ENCODE measurements at places on chromosomes 11 and 22.

DNA sequence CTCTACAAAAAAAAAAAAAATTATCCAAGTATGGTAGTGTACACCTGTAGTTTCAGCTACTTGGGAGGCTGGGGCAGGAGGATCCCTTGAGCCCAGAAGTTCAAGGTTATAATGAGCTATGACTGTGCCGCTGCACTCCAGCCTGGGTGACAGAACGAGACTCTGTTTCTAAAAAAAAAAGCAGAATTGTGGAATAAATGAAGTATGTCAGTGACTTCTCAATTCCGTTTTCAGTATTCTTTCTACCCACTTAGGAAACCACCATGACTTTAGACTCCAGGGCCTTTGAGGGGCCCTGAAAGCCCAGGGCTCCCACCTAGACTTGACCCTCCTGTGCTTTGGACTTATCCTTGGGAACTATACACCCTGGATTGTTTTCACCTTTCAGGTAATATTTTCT lies 6.5 kb upstream of the NUP160 start:
- no peak for DNase-seq

GRCh38 chr11:22084056-22084455 lies 108.8 kb upstream of the ANO5 start:
- peak; percentile 7 for DNase-seq

DNA sequence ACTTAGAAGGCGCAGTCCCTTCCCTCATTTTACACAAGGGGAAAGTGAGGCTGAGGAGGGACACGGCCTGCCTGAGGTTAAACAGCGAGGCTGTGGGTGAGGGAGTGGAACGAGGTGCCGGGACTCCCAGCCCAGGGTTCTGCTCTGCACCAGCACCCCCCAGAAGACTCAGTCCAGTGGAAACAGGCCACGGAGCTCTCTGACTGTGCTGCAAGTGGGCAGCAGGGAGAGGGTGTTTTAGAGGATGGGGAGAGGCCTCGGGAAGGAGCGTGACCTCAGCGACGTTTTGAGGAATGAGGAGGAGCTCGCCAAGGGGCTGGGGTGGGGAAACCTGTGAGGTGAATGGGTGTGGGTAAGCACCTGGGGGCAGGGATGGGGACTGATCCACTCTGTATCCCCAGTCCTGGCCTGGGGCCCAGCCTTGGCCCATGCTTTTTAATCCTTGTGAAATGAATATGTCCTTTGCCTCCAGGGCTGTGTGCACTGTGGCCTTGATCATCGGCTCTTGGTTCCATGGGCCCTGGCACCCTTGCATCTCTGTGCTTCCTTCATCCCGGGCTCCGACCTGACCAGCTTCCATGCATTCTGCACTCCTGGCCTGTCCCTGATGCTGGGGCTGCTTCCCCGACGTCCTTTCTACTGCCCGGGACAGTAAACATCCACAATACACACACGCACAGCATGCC lies 44.2 kb downstream of the SHISAL1 start:
- DNase-seq: no peak

GRCh38 chr22:50522806-50523438 lies 2.5 kb downstream of the SCO2 start:
- DNase-seq: no peak

DNA sequence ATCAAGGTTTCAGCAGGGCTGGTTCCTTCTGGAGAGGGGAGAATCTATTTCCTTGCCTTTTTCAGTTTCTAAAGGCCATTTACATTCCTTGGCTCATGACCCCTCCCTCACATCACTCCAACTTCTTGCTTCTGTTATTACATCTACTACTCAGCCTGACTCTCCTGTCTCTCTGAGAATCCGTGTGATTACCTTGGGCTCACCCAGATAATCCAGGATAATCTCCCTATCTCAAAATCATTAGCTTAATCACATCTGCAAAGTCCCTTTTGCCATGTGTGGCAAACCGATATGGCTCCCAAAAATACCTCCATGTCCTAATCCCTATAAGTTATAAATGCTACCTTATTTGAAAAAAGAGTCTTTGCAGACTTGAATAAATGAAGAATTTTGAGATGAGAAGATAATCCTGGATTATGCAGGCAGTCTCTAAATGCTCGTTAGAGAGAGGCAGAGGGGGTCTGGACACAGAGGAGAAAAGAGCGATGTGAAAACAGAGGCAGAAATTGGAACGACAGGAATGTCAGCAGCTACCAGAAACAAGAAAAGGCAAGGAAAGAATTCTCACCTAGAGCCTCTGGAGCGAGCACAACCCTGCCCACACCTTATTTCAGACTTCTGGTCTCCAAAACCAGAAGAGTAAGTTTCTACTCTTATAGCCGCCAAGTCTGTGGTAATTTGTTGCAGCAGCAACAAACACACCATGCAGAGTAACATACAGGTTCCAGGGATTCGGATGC lies 23.6 kb upstream of the ARHGAP32 start:
- DNase-seq: peak; percentile 57

DNA sequence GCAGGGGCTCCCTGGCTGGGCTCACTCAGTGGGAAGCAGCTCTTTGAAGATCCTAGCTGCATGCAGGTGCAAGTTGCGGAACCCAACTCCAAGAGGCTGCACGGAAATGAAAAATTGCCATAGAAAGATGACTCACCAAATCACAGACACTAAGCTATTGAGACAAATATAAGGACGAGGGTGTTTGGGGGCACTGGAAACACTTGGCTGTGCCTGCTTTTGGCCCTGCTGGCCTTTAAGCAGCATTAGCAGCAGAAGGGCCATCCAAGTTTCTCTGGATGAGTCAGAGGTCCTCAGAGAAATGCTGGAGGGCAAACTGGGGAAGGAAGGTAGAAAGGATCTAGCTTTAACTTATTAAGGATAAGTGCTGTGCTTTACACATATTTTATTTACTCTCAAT lies 282.3 kb downstream of the KIRREL3 start:
- DNase-seq: peak; percentile 31

DNA sequence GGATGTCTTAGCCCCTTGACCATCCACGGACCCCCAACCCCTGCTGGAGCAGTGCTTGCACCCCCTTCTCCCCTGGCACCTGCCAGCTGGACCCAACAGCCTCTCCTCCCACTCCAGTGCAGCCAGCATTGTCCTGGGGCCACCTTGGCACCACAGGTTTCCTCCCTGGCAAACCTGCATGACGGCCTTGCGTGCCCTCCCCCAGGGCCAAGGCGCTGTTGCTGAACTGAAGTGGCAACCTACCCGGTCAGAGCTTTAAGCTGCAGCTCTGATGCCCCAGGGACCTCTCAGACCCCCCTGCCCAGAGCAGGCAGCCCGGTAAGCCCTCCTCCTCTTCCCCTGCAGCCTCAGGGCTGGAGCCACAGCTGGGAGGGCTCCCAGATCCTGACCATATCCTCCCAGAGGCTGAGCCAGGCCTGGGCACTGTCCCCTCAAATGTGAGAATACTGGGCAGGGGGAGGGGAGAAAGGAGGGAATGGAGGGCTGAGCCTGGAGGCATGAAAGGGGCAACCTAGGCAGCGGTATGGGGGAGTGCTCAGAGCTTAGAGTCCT lies 1.8 kb upstream of the LRRC75B start:
- DNase-seq: no peak

DNA sequence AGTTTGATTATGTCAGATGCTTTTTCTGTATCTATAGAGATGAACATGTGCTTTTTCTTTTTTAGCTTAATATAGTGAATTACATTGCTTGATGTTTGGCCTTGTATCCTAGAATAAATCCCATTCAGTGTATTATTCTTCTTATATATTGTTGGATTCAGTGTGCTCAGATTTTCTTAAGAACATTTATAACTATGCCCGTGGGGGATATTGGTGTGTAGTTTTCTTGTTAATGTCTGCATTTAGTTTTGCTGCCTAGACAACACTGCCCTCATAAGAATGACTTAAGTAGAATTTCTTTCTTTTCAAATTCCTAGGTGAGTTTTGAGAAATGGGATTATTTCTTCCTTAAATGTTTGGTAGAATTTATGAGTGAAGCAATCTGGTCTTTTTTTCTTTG lies 98.5 kb downstream of the TMEM135 start:
- no peak for DNase-seq

DNA sequence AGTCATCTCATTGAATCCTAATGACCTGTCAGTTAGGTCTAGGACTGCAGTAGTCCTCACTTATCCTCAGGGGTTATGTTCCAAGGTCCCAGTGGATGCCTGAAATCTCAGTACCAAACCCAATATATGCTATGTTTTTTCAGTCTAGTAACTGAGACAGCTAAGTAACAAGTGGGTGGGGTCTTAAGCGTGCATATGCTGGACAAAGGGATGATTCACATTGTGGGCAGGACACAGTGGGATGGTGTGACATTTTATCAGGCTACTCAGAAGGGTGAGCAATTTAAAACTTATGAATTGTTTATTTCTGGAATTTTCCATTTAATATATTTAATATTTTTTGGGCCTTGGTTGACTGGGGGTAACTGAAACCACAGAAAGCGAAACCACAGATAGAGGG lies 29.0 kb downstream of the DDX10 start:
- DNase-seq: peak; percentile 21

DNA sequence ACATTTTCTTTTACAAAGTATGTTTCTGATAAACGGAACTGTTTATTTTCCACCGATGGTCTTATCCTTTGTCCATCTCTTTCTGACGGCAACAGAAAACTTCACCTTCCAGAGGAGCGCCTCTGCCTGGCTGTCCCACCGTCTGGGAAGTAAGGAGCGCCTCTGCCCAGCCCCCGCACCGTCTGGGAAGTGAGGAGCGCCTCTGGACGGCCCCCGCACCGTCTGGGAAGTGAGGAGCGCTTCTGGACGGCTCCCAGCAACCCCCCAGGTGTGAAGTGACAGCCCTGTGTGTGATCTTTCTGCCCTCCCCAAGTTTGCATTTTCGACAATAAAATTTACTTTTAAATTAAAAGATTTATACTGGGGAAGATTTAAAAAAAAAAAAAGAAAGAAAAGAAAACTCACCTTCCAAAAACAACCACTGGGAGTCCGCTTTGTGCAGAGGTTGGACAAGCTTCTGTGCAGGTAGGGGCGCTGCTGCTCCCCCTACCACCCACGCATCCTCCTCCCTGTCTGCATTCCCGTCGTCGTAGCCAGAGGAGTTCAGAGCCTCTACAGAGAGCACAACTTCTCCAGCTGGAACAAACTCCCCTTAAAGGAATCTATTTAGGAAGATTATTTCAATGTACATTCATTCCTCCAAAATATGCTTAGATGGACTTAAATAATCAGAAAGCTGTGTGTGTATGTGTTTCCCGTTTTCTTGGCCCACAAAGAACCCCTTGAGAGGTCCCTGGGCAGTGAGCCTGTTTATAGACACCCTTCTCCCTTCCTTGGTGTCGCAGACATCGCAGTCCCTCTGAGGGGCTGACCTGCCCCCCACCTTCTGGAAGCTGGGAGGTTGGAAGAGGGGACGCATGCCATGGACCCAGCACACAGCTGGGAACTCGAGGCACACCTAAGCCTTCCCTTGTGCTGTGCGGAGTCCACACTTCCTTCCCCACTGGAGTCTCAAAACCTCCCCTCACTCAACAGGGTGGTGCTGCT lies 849 bp upstream of the APOBEC3B start:
- no peak for DNase-seq

DNA sequence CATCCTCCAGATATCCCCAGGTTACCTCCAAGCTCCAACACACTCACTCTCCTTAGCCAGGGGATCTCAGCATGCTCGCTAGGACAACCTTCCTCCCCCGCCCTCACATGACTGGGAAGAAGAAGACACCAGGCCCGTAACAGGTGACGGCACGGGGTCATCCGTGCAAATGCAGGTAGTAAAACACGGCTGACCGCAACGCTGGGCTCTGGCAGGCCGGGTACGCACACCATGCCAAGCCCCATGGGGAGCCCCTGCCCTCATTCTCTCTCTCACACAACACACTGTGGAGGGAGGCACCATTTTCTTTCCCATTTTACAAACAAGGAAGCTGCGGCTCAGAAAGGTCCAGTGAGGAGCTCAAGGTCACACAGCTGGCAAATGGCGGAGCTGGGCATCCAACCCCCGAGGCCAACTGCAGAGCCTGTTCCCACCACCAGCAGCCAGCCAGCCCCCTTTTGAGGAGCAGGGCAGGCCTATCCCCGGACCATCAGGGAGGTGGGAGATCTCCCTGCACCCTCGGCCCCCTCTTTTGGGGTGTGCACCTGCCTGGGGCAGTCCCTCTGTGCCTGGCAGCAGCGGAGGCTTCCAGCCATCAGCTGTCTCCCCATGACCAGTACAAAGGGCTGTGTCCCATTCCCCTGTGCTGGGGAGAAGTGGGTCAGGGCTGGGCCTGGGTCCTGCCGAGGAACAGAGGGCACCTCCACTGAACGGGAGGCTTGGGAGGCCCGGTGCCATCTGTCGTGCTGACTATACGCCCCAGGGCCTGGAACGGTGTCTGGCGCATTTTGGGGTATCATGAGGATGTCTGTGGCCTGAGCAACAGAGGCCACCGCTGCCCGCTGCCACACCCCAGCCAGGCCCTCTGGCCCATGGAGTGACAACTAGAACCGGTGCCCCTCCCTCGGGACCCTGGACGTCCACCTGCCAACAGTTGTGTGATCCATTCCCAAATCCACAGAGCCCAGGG lies 280.9 kb downstream of the CTTN start:
- DNase-seq: no peak

GRCh38 chr11:68695531-68695930 lies 11.2 kb downstream of the GAL start:
- DNase-seq: no peak

DNA sequence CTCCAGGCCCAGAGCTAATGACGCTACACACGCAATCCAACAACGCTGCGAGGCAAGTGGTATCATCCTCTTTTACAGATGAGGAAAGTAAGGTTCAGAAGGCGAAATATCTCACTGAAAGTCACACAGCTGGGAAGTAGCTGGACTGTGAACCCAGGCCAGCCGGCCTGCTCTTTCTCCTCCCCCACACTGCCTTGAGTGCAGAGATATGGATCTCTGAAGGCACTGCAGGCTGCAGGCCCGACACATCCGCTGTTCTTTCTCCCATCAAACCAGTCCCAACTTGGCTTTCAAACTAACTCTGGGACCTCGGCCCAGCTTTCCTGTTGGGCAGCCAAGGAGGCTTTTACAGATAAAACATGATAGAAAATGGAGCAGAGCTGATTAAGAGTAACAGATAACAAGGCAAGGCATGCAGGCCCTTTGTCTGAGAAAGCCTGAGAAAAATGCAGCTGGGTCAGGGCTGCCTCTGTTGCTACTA lies 64.0 kb upstream of the PTPRJ start:
- peak; percentile 61 for DNase-seq

DNA sequence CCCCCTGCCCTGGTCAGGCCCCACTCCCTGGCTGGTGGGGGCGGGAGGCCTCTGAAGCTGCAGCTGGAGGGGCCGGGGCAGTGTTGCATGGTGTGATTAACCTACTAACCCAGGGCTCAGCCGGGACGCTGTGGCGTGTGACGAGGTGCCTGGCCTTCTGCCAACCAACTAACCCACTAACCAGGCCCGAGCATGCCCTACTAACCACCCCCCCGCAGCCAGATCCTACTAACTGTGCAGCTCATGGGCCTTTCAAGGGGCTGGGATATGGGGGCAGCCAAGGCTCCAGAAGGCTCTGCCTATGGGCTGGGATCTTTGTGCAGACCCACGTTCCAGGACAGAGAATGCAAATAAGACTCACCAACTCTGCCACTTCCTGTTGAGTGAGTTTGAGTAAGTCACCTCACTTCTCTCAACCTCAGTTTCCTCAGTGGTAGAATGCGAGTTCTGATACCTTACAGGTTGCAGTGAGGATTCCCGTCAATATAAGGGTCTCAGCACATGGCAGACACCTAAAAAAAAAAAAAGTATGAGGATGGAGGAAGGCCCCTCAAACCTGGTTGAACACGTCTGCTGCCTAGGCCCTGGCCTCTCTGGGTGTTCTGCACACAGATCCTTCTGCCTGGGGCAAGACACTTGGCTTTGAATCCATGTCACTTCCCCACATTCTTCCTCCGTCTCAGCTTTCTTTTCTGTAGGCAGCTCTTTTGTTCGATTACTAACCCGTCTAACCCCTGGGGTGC lies 14.1 kb downstream of the MIAT start:
- DNase-seq: no peak

GRCh38 chr11:79007771-79008402 lies 432.9 kb downstream of the TENM4 start:
- no peak for DNase-seq
